Putamen (tissue), 1 donor: ENCODE measurements at places on chromosomes 1 and 21.

DNA sequence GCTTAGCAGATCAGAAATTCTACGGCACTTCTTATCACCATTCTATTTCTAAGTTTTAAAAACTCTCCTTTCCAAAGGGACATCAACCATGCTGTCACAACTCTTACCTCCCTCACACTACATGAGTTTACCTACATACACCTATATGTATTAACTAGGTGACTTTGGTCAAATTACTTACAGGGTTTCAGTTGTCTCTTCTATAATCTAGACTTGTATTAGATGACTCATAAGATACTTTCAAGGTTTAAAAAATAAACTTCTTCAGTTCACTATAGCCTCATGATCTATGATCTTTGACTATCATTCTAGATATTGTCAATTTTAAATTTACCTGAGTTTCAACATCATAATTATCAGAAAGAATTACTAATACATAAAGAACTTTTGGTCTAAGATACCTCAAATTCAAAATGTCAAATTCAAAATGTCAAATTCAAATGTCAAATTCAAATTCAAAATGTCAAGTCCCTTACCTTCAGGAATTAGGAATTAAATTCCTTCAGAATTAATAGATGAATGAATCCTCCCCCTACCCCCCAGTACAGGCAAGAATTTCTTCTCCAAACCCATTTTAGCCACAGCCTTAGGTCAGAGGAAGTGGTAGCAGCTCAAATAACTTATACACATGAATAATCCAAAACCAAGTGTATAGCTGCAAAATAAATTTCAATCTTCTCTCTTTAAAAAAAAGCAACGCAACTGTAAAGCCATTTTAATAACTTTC is 31.1 kb downstream of the OTUD7B start:
- no peak for DNase-seq

DNA sequence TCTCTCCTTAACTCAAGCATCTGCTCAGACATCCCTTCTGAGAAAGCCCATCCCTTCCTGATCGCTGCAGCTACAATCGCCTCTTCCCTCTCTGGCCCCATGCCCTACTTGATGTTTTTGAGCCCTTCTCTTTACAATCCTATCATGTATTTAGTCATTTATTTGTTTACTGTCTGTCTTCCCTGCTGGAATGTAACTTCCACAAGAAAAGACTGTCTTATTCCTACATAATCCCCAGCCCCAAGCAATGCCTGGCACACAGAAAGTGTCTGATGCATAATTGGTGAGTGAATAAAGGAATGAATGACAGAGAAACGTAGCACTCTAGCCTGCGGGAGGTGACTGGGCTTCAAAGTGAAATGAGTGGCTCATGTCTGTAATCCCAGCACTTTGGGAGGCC is 25.4 kb downstream of the ECE1 start:
- no peak for DNase-seq

GRCh38 chr1:87763483-87763882 is 434.8 kb downstream of the LMO4 start:
- no peak for DNase-seq

DNA sequence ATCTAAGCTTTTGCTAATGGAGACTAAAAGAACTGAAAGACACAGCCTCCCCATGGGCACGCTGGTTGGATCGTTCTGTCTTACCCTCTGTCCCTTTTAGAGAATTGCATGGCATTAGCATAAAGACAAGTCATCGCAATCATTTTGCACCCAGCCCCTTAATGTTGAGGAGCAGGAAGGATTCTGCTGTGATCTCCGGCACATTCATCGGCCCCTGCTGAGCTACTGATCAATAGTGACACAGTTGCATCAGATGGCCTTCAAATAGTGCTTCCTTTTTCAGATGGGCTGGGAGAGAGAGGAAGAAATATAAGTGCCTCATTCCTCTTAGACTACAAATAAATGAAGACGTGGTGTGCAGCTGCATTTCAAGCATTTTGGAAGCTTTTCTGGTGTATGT is 75.4 kb downstream of the NOS1AP start:
- DNase-seq: no peak

DNA sequence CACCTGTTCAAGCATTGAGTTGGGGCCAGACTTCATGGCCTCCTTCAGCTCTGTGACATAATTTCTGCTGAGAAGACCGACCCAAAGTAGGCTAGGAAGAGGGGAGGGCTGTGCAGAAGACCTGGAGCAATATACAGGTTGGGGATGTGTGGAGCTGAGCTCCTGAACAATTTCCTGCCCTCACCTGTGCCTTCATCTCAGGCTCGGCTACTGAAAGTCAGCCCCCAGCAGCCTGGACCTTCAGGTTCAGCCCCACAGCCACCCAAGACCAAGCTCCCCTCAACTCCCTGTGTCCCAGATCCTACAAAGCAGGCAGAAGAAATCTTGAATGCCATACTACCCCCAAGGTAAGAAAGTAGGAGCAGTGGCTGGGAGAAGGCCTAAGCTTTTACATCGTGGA is 662 bp downstream of the DNALI1 start:
- no peak for DNase-seq

GRCh38 chr1:151990856-151991198 is 2.8 kb downstream of the S100A10 start:
- DNase-seq: no peak

DNA sequence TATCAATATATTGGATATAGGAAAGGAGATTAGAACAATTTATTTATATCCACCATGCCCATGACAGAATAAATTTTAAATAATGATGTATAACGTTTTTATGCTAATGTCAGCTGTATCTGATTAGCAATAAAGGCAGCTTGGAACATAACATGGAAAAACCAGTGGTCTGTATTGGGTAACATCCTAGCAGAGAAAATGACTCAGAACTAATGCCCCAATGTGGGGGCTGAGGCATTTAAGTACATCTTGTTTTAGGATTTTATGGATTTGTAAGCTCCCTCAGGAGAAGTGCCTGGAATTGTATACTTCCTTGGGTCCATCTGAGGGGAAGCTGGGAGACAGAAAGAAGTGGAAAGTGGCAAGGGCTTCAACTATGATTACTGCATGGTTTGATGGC is 82.3 kb downstream of the HMCN1 start:
- no peak for DNase-seq

DNA sequence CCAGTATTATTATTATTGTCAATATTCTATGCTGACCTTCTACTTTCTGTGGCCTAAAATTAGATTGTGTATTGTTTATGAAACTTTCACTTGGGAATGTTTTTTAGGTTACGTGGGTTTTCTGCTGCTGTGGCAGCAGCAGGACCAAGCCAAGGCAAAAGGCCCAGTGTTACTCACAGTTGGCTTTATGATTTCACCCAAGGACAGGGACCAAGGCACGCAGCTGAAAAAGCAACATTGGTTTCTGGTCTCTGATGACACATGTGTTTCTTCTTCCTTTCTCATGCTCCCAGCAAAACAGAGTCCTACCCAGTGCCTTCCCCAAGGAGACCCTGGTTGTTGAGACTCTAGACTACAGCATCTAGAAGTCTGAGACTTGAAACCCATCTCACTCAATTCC is 413.7 kb downstream of the SETD4 start:
- DNase-seq: no peak

GRCh38 chr1:156245451-156246232 is 2.2 kb downstream of the PAQR6 start:
- no peak for DNase-seq

- DNase-seq: no peak
Measured at GRCh38 chr1:21152423-21153100, 24.1 kb downstream of the EIF4G3 start.
